Naive thymus-derived CD4-positive, alpha-beta T cell (primary cell): ENCODE measurements at places on chromosomes 3 and 15.

GRCh38 chr3:129655291-129655700, 48.8 kb upstream of the PLXND1 start:
- DNase-seq, result no peak

DNA sequence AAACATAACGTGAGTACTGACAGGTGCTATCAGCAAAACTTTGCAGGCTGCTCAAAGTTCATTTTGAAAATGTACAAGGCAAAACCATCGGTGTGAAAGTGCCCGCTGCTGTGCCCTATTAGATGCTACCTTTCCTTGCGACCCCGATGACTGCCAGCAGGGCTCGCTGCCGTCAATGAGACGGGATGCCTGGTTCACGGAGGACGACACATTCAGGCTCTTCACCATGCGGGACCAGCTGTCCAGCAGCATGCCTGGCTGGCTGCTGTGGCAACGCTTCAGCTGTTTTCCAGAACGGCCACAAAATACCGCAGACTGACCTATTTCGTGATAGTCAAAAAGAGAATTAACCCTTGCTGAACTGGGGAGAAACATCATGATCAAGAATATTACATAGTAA, 92.7 kb upstream of the OCA2 start:
- DNase-seq, result no peak

DNA sequence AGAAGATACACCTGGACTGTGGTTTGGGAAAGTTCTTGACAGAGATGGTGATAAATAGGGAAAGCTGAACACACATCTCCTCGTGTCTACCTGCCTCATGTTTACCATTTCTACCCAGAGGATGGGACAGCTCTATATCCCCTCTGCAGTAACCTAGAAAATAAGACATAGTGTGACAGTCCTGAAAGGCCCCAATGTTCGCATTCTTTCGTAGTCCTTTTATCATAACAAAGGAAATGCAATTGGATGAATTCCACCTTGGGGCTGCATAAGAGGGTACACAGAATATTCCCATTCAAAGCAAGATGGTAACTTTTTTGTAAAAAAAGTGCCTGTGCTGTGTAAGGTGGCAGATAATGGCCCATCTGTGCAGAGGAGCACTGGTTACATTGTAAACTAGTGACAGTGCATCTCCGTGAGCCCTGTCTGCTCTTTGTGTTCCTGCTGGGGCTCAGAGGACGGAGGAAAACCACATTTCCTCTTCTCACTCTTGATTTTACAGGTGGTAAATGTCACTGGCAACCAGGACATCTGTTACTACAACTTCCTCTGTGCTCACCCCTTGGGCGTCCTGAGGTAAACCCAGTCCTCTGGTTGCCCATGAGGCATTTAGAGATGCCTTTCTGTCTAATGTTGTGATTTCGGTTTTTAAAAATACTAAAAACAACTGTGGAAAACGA, 74.3 kb downstream of the SIDT1 start:
- peak; percentile 39 for DNase-seq

- DNase-seq, result no peak
Observed at GRCh38 chr3:81684751-81685395, 76.6 kb downstream of the GBE1 start.

DNA sequence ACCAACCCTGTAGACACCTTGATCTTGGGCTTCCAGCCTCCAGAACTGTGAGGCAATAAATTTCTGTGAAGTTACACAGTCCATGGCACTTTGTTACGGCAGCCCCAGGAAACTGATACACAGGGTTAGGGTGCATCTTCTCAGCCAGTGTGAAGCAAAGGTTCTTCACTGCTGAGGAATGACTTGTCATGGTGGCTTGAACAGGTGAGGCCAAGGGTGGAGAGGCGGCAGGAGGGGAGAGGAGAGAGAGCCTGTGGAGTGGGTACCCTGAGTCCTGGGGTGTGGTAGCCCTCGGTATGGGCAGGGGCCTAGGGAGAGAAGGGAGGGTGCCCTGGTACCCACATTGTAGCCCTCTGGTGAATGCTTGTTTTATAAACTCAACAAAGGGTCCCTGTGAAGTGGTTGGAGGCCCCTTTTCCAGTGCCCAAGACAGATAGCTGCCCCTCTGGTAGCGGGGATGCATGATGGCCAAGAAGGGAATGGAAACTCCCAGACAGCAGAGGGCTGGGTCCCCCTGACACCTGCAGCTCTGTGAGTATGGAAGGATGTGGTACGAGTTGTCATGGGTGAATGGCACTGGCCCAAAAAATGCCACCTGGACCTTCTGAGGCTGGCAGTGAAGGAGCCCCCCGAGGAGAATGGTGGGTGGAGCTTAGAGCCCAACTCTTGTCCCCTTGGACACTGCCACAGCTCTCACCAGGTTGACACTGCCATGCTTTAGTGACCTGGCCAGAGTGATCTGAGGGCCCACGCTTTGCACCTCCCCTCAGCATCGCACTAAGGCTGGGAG, 49.6 kb downstream of the SPSB4 start:
- DNase-seq, result no peak

DNA sequence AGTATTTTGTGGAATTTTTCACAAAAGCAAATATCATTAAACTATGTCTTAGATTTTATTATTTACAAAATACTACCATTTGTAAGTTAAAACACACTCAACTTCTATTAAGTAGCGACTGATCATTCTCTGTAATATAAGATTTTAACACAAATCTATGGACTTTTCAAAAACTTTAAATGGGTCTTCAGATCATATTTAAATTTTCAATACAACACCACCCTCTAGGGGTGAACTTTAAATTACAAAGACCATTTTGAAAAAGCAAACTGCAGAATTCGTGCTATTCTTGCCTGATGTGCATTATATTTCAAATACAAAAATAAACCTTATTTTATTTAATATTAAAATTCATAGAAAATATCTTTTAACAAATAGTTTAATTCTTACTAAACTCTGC, 8.2 kb upstream of the VGLL4 start:
- DNase-seq, result peak; percentile 41

GRCh38 chr3:188542196-188542595, 388.2 kb downstream of the LPP start:
- no peak for DNase-seq

DNA sequence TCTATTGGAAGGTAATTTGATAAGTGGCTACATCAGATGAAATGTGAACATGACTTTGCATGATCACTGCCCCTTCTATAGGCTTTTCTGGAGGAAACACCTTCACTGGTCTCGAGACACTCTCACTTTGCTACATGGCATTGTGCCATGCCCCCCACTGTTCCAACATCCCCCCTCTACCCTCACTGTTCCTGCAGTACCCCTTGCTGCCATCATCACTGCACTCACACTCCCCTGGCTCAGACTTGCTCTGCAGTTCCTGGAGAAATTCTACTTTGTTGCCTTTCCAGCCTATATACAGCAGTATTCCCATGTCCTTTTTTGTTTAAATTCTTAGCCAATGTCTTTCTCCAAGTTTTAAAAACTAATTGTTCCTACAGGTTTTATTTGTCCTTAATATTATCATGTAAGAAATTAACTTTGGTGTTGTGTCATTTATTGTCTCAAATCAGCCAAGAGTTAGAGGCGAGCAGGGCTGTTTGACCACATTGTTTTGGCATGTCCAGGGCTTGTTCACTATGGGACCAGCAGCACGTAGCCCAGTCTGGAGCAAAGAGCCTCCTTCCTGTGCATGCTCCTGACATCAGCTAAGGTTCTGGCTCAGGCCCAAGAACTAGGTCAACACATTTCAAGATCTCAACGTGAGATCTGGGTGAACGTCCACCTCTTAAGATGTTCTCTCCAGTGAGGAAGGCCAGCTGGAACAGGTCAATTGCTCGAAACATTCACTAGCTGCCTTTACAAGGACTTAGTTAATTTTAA, 246.4 kb downstream of the SLC9A9 start:
- no peak for DNase-seq

DNA sequence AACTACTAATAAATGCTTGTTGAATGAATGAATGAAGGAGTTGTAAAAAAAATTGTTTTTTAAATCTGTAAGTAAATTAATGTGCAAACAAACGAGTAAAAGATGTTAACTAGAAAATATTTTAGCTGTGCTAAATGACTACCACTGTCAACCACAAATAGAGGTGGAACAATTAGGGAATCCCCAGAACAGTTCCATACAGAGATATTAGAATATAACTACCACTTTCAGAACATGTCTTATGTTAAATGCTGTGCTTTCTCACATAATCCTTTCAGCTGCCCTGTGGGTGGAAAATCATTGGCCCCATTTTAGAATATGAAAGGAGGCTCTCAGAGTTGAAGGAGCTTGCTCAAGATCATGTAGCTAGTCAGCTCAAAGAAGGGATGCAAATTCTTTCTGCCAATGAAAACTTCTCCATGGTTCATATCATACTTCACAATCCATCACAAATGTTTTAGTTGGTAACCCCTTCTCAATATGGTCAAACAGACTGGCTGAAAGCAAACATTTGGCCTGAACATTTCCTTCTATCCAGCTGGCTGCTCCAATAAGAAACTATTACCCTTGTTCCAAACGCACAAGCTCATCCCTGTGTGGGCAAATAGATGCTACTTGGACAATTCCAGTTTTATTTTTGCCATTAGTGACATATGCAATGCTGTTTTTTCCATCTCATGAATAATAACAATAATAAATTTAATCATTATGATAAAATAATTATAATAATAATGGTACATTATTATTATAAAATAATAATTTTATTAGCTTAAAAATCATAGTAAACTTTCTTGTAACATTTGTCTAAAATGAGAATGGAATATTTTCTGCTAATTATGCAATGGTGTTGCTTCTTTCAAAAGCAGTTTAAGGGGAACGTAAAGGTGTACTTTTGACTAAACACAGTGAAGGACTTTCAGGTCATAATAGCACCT, 290.4 kb upstream of the STT3B start:
- no peak for DNase-seq

- no peak for DNase-seq
Observed at GRCh38 chr15:50162969-50163718, 18.9 kb upstream of the SLC27A2 start.

GRCh38 chr15:67946701-67947100, 106.9 kb upstream of the RNU6-1 start:
- no peak for DNase-seq

- DNase-seq, result no peak
Observed at GRCh38 chr3:153051427-153052095, 110.5 kb upstream of the RAP2B start.

- DNase-seq, result no peak
Observed at GRCh38 chr15:32671339-32672325, 30.1 kb downstream of the SCG5 start.

DNA sequence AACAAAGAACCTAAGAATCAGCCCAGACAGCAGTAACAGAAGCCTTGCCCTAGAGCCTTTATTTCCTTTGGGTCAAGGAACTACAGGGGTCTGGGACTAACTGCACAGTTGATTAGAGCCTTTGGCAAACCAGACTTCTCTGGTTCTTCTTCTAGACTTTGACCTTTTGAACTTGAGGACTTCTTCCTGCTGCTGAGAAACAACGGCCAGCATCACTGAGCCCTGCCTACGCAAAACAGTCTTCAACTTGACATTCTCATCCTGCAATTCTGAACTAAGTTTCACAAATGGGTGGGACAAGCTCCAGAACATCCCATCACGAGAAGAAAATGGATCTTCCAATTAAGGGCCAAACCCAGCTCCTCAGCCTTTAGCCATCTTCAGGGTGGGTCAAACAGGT, 31.4 kb downstream of the CMTM6 start:
- no peak for DNase-seq

DNA sequence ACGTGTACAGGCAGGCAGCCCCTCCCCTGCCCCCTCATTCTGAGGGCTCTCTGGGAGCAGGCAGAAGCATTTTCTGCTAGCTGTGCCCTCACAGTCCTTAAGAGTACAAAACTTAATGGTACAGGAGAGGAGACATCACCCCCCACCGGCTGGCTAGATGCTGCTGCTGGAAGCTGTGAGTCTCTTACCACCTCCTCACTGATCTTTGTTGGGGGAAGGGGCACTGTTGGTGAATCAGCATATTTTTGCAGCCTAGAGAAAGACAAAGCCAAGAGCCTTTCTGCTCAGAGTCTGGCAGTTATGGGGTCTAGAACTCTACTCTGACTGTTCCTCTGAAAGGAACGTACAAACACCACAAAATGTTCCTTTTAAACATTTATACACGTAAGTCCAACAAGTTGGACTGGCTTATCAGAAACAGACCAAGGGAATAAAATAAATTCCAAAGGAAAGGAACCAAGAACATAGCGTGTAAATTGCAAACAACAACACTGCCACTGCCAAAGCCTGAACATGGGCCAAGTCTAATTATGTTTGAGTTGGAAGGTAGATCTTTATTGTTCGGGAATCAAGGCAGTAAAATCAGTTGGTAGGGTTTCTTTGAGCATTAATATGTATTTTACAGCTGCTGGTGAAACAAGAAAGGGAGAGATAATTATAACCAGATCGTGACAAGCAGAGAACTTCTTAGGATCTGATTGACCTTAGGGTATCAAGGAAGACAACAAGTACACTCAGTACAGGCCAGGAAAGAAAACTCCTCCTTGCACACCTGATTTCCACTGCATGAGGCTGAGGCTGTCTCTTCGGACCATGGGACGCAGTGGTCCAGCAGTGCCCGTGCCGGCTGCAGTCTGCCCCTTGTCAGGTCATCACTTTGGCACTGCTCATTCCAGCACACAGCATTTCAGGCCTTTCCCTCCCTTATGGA, 27.4 kb downstream of the CLK3 start:
- no peak for DNase-seq

GRCh38 chr3:6088433-6088832, 772.5 kb upstream of the GRM7 start:
- DNase-seq, result no peak

- no peak for DNase-seq
Observed at GRCh38 chr15:23437673-23438072, 9.4 kb downstream of the GOLGA6L2 start.

GRCh38 chr15:69802432-69802831, 295.3 kb downstream of the TLE3 start:
- no peak for DNase-seq

GRCh38 chr3:27560484-27561056, 76.4 kb upstream of the SLC4A7 start:
- DNase-seq, result no peak

DNA sequence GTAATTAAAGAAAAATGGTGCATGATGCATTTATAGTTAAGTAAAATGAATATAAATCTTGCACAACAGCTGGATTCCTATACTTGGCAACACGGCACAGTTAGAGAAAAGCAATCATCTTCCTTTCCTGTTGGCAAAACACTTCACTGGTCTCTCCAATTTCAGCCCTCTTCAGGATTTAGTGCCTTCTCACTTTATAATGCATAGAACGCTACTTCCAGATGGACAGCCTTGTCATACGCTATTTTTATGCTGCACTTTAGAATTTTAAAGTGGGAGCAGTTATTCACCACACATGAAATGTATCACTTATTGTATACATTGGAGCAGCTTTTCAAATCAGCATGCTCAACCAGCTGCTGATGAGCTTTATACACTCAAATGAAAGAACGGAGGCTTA, 194.4 kb upstream of the GBE1 start:
- no peak for DNase-seq

GRCh38 chr3:99534951-99535704, 103.3 kb upstream of the COL8A1 start:
- no peak for DNase-seq

GRCh38 chr15:71043373-71043772, 71.9 kb upstream of the THSD4 start:
- DNase-seq, result no peak
